AG08396 (cell line): ENCODE measurements at places on chromosomes 13 and 19.

- DNase-seq = no peak
Observed at GRCh38 chr19:11710313-11710712, 28.4 kb downstream of the ZNF823 start.

- no peak for DNase-seq
Observed at GRCh38 chr13:70668293-70668692, 560.0 kb upstream of the KLHL1 start.

- no peak for DNase-seq
Observed at GRCh38 chr13:25462301-25463125, 90.7 kb downstream of the ATP8A2 start.

GRCh38 chr19:5993201-5993600 lies 15.3 kb upstream of the RANBP3 start:
- DNase-seq = no peak

DNA sequence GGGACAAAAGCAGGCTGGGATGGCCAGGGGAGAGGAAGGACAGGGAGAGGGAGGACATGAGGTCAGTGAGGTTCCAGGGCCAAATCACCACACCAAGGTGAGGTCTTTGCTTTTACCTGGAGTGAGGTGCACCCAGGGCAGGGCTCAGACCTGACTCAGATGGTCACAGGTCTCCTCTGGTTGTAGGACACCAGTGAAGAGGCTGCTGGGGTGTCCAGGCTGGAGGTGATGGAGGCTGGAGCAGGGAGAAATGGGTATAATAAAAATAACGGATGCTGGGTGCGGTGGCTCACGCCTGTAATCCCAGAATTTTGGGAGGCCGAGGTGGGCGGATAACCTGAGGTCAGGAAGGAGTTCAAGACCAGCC lies 6.9 kb downstream of the GRAMD1A start:
- no peak for DNase-seq

GRCh38 chr19:18170714-18171255 lies 2.8 kb upstream of the IFI30 start:
- no peak for DNase-seq
